ENCODE measurements at places on chromosomes 6 and 20.

- DNase-seq, result no peak
Measured at GRCh38 chr6:113019176-113019575, 672.0 kb downstream of the RFPL4B start.

GRCh38 chr6:165819394-165819793 is 156.4 kb upstream of the PDE10A start:
- no peak for DNase-seq

DNA sequence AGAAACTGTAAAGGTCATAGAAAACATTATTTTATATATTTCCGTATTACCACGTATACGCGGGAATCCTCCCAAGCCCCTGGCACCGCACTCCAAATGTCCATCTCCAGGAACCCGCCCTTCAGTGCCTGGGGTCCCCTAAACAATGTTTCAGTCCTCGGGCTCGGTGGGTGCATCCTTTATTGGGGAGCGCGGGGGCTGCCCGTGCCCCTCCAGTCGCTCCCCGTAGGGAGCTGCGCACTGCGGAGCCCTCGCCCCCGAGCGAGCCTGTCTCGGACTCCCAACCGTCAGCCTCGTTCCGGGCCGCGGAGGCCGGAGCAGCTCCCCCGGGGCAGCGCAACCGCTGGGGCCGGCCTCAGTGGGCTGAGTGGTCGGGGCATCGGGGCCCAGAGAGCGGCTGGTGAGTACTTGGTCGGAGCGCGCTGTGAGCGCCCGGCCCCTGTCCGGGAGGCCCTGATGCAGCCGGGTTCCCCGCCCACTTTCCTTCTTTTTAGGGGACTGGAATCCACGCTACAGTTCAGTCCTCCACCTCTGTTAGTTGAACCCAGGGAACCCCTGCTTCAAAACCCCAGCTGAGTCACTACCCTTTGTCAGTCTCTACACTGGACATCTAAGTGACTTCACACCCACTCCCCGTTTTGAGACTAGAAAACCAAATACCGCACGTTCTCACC is at the start of gene DNAH8:
Gene DNAH8, plus strand, starts transcription at position 296 of the 674 bp plus-strand sequence. CDS start 7,499 bp downstream, outside the sequence.
- no peak for DNase-seq

DNA sequence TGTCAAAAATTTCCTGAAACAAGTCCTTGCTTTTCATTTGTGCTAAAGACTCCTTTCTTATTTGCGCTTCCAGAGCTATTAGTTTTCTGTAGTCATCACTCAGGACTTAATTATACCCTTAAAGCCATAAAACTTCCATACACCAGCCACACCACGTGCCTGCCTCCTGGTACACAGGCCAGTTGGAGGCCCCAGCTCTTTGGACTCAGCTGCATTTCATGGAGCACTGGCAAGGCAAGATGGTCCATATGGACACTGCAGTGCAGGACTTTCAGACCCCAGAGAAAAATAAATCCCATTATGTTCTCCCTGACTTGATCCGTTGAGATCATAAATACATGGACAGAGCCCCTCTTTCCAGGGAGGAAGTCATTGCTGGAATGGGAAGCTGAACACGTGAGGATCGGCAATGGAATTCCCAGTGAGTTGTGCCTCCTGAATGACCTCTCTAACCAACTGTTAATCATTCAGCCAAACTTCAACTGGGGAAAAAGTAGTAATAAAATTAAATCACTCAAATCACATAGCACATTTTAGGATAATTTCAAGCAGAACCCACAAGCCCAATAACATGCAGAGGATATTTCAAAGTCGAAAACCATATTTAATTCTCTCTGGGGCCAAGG is 173.1 kb downstream of the HACE1 start:
- no peak for DNase-seq

GRCh38 chr20:53902968-53903651 is 167.3 kb downstream of the BCAS1 start:
- DNase-seq, result no peak

GRCh38 chr6:31660381-31661261 is at the start of gene C6orf47:
Gene C6orf47, minus strand, starts transcription at chr6:31660778. Its CDS starts 831 bp downstream, at chr6:31659947.
- peak; percentile 52 for DNase-seq

DNA sequence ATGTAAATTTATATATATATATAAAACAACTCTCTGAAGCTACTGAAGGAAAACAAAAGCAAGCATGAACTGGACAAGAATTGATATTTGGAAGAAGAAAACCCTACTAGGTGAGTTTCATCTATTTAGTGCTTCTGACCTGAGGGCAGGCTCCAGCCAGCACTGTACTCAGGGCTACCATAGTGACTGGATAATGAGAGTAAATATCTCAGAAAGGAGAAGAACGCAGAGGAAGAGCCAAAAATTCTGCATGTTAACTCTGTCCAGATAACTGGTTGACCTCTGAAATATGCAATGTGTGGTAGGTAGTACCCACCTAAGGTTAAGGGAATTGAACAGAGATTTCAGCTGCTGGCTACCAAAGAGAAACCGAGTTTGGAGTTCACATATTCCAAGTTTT is 41.4 kb upstream of the CCN2 start:
- no peak for DNase-seq

Data from NCI-H1930 (cell line).